ENCODE measurements at places on chromosomes 7 and 10.

- no peak for DNase-seq
These were observed 51.9 kb upstream of the CTBP2 start for GRCh38 chr10:125212150-125212809.

DNA sequence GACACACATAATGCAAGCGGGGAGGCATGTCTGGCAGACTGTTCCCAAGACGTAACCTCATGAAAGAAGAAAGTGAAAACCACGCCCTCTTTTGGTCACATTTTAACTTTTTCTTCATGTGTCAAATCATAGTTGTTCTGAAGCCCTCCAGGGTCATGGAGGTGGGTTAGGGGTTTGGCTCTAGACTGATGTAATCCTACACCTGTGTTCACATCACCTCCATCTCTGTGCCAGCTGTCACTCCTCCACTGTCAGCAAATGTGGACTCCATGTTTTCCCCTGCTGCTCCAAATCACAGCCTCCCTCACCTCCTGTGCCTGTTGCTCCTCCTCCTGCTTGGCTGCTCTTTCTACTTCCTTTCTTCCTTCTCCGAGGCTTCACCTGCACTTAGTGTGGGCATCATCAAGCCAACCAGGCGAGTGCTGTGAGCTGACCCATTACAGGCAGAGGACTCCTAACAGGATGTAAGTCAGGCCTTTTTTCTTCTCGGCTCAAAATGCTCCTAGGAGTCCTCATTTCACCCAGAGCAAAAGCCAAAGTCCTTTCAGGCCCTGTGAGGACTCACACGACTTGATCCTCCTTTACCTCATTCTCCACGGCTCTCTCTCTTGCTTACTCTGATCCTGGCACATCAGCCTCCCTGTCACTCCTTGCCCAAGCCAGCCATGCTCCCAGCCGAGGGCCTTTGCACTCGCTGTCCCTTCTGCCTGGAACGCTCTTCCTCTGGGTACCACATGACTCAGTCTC, 66.4 kb upstream of the IFRD1 start:
- DNase-seq = peak; percentile 21

GRCh38 chr7:138903186-138903820, 77.9 kb downstream of the KIAA1549 start:
- no peak for DNase-seq

GRCh38 chr7:12747687-12748306, 60.4 kb downstream of the ARL4A start:
- no peak for DNase-seq

- no peak for DNase-seq
These were observed 85.5 kb upstream of the SLC25A13 start for GRCh38 chr7:96407427-96407826.

GRCh38 chr10:71191551-71192076, 20.8 kb upstream of the UNC5B start:
- DNase-seq = no peak

GRCh38 chr10:89588671-89589070, 53.3 kb upstream of the SLC16A12 start:
- peak; percentile 49 for DNase-seq

DNA sequence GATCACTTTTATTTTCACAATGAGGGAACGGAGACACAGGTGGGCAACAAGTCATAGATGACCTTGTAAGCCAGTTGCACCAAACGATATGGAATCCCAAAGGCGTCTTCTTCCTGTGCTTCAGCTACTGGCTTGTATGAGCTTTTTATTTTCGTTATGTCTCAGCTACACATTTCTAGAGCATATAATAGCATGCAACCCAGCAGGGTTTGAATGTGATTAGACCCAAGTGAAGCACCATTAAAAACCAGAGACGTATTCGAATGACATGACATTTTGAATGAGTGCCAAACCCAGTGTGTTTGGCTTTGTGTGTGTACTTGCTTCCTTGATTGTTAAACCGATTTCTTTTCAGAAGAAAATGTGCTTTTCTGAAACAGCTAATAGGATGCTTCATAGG, 963.2 kb upstream of the CELF2 start:
- no peak for DNase-seq

DNA sequence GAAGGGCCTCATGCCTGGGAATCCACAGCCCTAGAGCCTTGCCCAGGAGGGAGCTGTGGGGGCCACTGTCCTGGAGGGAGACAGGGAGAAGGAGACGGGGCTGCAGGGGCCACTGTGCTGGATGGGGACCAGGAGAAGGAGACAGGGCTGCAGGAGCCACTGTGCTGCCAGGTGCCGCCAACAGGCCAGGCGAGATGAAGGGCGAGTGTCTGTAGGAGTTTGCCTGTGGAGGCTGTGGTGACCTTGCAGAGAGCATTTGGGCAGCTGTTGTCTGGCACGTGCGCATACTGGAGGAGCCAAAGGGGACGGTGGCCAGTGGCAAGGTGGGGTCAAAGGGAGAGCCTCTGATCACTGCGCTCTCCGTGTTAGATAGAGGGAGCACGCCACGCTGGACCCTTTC, 79.2 kb downstream of the NKX6-2 start:
- DNase-seq = no peak

DNA sequence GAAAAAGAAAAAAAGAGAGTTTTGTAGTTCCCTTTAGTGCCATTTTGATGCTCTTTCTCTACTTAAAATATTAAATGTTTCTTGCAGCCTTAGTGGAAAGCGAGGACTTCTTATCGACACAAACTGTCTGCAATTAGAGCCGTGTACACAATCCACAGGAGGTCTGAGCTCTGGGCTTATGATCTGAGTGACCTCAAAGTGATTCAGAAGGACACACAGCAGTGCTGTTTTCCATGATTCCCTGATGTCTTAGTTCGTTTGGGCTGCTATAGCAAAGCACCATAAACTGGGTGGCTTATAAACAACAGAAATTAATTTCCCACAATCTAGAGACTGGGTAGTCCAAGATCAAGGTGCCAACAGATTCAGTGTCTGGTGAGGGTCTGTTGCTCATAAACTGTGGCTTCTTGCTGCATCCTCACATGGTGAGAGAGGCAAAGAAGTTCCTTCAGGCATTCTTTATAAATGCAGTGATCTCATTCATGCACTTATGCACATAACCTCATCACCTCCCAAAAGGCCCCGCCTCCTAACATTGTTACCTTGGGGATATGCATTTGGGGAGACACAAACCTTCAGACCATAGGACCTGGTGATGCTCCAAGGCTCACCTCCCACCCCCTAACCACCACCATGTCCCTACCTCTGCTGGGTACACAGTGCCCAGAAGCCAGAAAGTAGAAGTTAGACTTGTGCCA, 204.5 kb upstream of the GHITM start:
- DNase-seq = no peak

DNA sequence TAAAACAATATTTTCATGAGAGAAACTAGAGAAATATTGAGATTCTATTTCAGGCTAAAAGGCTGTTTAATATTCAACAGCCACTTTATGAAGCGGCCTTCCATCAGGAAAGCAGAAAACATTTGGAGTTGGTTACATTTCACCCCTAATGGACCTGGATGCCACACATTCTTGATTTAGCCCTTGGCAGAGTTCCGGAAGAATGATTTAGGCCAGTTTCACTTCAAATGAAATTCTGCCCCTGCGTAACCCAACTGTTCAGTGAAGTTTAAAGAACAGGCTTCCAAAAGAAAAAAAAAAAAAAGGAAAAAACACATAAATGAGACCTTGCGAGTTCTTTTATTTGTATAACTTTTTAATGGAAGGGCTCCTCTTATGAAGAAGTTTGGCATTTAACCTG, 239.2 kb upstream of the AKR1E2 start:
- DNase-seq = peak; percentile 31

GRCh38 chr7:46386428-46387399, 465.6 kb upstream of the IGFBP3 start:
- peak; percentile 75 for DNase-seq

- no peak for DNase-seq
These were observed 106.6 kb upstream of the CELF2 start for GRCh38 chr10:10911035-10911434.

DNA sequence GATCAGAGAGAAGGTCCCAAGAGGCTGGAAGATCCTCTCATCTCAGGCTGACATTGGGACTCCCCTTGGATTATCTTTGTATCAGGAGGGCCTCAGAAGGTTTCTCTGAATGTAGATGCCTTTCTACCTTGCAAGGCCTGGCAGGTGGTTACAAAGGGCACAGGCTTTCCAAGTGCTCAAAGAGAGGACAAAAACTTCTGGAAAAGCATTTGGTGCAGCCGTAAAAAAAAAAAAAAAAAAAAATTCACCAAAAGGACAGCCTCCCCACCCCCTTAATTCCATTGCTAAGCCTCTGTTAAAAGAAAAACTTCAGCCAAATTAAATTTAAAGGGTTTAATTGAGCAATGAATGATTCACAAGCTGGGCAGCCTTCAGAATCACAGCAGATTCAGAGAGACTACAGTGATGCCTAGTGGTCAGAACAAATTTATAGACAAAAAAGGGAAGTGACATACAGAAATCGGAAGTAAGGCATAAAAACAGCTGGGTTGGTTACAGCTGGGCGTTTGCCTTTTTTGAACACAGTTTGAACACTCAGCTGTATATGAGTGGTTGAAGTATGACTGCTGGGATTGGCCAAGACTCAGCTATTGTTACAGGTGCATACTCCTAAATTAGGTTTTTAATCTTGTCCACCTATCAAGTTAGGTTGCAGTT, 42.5 kb upstream of the LRGUK start:
- DNase-seq = no peak

DNA sequence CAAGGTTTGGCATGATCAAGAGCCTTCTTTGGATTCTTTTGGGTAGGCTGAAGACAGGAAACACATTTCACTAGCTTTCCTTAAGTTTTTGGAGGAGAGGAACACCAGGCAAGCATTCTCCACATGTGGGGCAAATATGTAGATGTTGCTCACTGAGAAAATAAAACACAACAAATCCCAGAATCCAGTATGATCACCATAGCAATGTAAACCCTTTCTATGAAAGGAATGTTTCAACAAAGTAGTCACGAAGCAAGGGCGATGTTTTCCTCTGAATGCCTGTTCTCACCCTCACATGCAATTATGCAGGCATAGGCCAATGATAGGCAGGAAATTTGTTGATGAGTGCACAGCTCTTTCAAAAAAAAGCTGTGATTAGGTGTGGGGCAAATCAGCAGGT, 20.5 kb upstream of the CEP41 start:
- peak; percentile 71 for DNase-seq

GRCh38 chr10:78437407-78437768, 403.7 kb downstream of the RPS24 start:
- DNase-seq = no peak

DNA sequence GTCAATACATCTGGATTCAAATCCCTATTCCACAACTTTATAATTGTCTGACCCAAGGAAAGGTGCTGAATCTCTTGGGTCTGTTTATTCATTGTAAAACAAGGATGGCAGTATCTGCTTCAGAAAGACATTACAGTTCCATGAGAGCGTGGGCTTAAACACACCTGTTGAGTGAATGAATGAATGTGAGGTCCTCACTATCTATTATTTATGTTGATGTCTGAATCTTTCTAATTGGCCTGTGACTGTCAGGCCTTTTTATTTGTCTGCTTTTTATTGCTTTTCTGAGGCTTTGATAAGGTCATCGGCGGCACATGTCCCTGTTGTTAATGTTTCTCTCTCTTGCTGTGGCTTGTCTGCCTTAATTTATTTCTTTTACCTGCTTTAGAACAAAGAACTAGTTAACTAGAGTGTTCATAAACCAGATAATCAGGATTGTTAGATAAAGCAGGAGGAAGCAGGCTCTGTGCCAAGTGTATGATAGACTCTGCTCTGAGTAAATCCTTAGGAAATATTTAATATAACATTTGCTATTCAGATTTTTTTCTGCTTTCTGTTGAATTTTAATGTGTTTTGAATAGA, 42.3 kb upstream of the CYCS start:
- no peak for DNase-seq

DNA sequence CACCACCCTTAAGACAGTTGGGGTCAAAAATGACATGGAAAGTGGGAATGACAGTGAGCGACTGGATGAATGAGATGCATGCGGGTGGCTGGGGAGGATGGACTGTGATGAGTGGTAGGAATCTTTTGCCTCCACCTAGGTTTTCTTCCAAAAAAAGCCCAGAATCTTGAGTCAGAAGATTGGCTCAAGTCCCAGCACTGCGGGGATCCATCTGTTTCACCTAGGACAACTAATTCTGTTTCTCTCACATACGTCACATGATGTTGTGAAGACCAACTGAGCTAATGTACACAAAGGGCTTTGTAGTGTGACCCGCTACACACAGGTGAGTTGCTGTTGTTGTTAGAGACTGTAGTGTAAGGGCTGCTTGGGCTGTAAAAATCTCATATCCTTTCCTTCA, 58.5 kb upstream of the SLC35B4 start:
- DNase-seq = no peak

DNA sequence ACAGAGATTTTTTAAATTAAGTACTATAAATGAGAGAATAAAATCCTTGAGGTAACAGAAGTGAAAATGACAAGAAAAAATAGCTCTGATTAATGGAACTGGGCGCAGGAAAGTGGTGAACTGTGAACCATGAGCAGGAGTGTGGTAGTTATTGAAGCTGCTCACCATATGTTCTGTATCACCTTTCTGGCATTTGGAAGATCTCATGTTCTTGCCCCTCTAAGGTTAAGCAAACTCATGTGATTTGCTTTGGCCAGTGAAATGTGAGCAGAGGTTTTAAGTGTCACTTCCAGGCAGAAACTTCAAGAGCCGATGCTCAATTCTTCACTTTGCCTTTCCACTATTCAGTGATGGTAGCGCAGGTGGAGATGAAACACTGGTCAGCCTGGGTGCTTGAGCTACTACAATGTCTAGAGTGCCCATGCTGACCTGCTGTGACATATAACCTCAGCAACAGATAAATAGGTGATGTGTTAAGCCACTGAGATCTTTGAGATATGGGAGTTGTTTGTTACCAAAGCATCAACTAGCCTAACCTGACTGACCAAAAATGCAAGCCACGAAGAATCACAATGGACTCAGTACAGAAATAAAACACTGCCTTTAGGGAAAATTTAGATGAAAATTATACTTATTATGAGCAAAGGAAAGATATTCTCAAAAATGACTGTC, 18.4 kb downstream of the MTPAP start:
- DNase-seq = no peak

- DNase-seq = no peak
These were observed 71.1 kb downstream of the CXCL12 start for GRCh38 chr10:44313761-44314165.

GRCh38 chr10:83371696-83372490, 767.4 kb upstream of the GHITM start:
- peak; percentile 75 for DNase-seq

GRCh38 chr10:31020209-31020608, 11.5 kb downstream of the ZNF438 start:
- no peak for DNase-seq

- DNase-seq = no peak
These were observed 168.7 kb downstream of the SND1 start for GRCh38 chr7:127820732-127821085.

DNA sequence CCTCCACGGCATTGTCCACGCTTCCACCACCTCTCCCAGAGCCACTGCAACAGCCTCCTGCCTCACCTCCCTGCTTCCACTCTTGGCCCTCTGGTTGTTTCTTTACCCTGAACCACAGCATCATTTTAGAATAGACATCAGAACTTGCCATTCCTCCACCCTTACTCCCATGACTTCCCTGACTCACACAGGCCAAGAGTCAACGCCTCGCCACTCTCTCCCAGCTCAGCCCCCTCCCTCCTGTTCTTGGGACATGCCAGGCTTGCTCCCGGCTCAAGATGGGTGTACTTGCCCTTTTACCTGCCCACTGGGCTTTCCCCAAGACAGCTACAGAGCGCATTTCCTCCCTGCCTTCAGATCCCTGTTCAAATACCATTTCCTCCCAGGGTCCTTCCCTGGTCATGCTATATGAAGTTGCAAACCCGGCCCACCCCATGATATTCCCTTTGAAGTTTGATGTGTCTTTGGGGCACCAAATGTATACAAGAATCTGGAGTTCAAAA, 429.1 kb downstream of the RPS24 start:
- DNase-seq = no peak

GRCh38 chr7:111085356-111085755, 5.6 kb upstream of the LRRN3 start:
- no peak for DNase-seq
